Dorsolateral prefrontal cortex (tissue), 122 donors: ENCODE measurements at places on chromosomes 16 and 17. TPM values are rescaled to one million over a fixed set of nuclear protein-coding genes. Genes with fewer than 3 reads are reported as not detected.

Gene CD300LB
- total RNA-seq, result not detected

Gene PRSS27
- total RNA-seq, result 2.1 TPM

Gene PNMT
- total RNA-seq, result 4.8 TPM

Gene AMFR
- total RNA-seq, result 120 TPM

Gene SPATA32
- total RNA-seq, result not detected
